ENCODE measurements at places on chromosomes 16 and 17.

DNA sequence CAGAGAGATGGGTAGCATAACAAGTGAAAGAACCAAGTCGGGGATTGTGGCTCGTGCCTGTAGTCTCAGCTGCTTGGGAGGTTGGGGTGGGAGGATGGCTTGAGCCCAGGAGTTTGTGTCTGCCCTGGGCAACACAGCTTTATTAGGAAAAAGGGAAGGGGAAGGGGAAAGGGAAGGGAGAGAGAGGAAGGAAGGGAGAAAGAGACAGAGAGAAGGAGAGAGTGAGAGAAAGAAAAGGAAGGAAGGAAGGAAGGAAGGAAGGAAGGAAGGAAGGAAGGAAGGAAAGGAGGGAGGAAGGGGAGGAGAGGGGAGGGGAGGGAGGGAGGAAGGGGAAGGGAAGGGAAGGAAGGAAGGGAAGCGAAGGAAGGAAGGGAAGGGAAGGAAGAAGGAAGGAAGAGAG, 33.3 kb downstream of the CENPV start:
- no peak for DNase-seq

DNA sequence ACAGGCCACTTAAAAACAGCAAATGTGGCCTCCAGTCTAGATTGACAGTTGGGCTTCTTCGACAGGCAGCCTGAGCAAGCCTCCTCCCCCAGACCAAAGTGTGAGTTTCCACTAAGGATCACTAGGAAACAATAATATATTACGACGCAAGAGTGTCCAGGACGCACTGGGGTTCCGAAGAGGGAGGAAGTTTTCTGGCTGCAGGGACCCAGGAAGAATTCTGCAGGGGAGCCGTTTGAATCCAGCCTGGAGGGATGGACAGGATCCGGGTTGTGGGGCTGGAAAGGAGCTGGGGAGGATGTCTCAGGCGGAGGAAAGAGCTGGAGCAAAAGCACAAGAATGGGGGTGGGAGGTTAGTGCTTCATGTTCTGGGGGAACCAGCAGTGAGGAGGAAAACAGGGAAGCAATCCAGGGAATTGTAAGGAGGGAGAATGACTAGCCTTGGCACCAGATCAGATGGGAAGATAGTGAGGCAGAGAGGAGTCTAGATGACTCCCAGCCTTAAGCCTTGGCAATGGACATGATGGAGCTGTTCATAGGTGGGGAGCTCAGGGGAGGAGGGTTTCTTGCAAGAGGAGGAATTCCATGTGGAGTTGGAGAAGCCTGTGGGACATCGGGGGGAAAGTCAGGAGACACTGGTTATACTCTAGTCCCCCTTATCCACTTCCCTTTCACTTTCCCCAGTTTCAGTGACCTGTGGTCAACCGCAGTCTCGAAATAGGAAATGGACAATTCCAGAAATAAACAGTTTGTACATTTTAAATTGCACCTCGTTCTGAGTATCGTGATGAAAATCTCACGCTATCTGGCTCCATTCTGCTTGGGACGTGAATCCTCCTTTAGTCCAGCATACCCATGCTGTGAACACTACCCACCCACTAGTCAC, 26.6 kb downstream of the NGFR start:
- no peak for DNase-seq

GRCh38 chr16:30658731-30659506, 688 bp downstream of the FBRS start:
- no peak for DNase-seq

DNA sequence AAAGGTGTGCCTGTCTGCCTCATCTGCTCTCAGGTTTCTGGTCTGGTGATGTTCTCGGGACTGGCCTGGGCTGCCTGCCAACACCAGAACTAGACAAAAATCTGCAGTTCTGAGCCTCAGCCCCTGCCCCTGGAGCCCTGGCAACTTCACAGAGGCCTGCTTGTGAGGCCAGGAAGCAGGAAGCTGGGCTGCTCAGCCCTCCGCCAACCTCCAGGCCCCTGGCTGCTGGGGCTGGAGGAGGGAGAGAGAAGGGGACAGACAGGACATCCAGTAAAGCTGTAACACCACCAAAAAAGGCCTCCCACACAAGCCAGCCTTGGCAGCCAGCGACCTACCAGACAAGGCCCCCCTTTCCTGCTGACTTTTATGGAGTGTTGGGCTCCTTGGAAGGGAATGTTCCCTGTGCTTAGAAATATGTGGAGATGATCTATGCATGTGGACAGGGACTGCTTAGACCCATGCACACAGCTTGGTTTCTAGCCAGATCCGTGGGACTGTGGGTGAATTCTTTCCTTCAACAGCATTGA, 157.6 kb downstream of the XYLT1 start:
- no peak for DNase-seq

GRCh38 chr16:60204181-60204580, 1470.1 kb upstream of the GOT2 start:
- no peak for DNase-seq

- DNase-seq: no peak
Measured at GRCh38 chr17:66309793-66310192, 7.4 kb downstream of the PRKCA start.

GRCh38 chr16:84514874-84515835, 10.7 kb upstream of the MEAK7 start:
- peak; percentile 86 for DNase-seq
